IPS DF 19.7 (cell line): ENCODE measurements at places on chromosomes 16 and 17.

- DNase-seq: no peak
Observed at GRCh38 chr16:804193-805048, 3.9 kb upstream of the GNG13 start.

GRCh38 chr17:68294196-68294555 is 2.9 kb downstream of the ARSG start:
- DNase-seq: no peak

DNA sequence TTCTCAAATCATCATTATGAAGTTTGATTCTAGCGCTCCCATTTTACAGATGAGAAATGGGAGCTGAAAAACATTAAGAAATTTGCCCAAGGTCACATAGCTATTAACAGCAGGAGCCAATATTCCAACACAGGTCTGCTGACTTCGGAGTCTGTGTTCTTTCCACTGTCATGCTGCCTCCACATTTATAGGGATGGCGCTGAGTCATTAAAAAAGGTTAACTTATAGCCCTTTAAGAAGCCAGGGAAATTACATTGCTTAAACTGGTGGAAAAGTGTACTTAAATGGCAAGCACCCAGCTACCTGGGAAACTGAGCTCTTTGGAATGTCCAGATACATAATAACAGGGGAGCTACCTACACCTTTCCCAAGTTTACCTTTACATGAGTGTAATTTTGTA is 65.0 kb downstream of the TBX4 start:
- no peak for DNase-seq

DNA sequence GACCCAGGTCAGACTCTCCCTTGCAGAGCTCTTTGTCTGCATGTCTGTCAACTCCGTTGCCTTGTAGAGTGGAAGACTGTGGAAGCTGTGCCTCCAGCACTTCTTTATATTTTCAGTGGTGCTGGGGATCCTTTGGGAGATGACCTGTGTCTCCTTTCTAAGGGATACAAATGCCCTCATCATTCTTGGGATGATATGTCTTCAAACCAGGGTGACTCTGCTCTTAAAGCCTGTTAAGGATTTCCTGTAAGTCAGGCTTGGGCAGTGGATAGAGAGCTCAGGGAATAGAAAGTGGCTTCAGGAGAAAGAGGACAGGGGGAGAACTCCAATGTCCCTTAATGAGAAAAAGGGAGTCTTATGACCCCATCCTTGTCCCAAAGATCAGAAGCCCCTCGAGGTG is 1.5 kb downstream of the HOXB3 start:
- DNase-seq: no peak

DNA sequence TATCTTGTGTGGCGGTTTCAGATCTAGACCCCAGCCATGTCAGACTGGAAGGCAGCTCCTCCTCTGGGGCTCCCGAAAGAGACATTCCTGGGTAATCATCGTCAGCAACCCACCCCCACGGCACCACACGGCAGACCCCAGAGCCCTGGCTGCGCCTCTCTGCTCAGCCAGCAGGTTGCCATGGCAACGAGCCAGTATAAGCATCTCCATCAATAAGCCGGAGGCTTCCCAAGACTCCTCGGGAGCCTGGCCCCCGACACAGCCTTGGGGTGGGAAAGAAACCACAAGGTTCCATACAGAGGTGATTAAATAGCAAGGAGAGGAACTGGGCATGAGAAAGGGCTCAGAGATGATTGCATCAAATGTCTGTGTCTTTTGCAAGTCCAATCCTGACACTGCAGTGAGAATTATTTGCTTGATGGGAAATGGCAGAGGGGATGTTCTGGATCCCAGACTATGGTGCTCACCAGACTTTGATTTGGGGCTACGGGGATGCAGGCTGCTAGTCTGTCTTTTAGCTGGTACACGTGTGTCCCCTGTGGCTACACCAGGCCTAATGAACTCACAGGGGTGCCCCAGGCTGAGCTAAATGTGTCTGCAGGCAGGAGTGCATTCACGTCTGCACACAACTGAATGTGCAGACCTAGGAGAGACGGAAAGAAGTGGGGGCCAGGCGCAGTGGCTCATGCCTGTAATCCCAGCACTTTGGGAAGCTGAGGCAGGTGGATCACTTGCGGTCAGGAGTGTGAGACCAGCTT is 320.5 kb upstream of the TNRC6C start:
- DNase-seq: no peak

GRCh38 chr16:726438-727290 is at the start of the genes CCDC78 and HAGHL:
TSS of gene CCDC78 (minus strand) at chr16:726443. CDS start at chr16:726367, 76 bp downstream.
TSS of gene HAGHL (plus strand) at chr16:727106. CDS start at chr16:727510, 404 bp downstream.
- DNase-seq: no peak

DNA sequence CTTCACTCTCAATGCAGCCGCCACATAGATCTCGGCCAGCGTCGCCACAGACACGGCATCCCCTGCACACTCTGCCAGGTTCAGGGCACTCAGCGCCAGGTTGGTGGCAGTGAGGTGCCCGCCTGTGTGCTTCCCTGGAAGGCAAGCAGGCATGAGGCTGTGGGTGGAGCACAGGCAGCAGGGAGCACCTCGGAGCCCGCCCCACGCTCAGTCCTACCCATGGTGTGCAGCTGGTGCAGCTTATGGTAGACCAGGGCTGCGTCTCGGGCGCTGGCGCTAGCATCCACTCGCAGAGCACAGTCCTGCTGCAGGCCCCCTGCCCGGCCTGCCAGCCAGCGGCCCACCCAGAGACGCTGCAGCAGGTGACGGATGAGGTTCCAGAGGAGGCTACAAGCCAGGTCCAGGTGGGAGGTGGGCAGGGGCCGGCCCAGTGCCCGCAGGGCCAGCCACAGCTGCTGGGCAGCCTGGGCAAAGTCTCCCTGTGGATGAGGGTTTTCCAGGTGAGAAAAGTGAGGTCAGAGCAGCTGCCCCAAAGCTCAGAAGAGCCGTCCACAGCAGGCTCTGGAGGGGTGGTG is 20.5 kb downstream of the SREBF1 start:
- no peak for DNase-seq

DNA sequence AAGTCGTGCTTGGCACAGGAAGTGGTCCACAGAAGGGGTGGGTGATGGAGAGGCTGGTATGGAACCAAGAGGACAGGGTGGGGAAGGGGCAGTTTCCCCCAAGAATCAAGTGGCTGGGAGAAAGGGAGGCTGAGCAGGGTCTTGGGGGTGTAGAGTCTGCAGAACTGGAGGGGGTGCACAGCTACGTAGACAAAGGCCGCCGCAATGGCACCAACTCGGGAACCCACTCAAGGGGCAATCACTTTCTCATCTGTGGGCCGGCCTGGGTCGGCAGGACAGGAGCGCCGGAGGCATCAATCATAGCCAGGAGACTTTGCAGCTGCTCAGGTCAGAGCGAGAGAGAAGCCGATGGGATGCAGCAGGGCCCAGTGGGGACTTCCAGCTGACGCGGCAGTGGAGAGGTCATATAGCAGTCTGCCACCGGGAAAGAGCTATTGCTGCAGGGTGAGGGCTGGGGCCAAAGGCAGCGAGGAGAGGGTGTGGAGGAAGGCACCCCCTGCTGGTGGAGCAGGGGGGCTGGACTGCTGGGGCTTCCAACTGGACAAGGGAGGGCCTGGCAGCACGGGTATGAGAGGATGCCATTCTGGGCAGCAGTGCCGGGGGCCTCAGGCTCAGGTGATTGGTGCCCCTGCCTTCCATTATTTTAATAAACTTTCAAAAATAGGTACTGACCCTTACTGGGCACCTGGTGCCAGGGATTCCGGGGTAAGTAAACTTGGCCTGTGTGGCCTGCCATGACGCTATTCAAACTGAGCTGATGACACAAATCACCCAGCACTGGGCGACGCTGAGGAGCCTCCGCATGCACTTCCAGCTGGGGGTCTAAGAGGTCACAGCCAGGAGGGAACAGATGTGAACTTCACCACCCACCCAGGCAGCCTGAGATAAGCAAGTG is 52.5 kb upstream of the MTSS2 start:
- DNase-seq: no peak

DNA sequence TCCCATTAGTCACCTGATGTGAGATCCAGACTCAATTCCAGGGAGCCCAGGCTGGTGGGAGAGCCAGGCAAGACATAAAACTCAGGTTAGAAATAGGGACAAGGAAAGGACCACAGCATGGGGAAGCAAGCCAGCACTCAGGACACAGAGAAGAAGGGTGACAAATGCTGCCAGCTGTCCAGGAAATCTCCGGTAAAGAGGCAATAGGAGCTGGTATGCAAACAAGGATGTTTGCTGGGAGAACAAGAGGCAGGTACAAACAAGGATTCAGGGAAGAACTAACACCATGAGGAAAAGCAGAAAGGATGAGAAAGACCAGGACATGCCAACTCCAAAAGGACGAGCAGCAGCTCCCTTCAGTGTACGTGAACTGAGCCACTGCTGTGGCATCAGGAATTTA is 10.2 kb upstream of the TXNDC11 start:
- no peak for DNase-seq

GRCh38 chr17:1190751-1191331 is 11.1 kb upstream of the ABR start:
- no peak for DNase-seq

DNA sequence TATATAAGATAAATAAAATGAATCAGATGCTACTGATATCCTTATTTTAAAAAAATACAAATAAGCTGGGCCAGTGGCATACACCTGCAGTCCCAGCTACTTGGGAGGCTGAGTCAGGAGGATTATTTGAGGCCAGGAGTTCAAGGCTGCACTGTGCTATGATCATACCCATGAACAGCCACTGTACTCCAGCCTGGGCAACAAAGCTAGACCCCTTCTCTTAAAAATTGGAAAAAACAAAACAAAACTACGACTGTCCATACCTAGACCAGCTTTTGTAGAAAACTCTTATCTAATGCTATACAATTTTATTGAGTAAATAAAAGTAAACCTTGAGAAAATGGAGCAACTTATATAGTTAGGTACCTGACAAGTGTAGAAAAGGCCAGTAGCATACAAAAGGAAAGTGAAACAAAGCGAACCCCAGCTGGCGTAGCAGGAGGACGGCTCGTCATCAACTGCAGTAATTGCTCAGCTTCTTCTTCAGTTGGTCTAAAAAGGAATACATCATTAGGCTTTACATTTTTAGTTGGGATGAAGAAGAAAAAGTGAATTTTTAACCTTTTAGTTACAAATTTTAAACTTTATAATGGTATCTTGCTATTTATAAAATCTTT is 23.6 kb downstream of the INTS2 start:
- no peak for DNase-seq
